ENCODE measurements at places on chromosomes 1 and 21.
A peak's percentile ranks its signal among the peaks of the same experiment; 100 is the strongest.

DNA sequence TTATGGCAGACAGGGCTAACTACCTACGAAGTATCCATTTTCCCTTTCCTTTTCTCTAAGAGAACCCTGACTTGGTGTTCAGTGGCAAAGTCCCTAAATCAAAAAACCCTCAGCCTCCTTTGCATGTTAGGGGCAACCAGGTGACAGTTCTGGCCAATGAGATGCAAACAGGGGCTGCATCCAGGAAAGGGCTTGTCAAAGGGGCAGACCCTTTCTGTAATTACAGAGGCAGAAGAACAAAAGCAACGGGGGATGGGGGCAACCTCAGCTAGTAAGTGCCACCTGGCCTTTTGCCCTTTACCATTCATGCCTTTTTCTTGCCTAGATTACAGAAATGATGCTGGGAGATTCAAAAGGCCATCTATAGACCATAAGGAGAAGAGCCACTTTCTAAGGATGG lies 34.4 kb downstream of the GLUL start:
- no peak for DNase-seq

DNA sequence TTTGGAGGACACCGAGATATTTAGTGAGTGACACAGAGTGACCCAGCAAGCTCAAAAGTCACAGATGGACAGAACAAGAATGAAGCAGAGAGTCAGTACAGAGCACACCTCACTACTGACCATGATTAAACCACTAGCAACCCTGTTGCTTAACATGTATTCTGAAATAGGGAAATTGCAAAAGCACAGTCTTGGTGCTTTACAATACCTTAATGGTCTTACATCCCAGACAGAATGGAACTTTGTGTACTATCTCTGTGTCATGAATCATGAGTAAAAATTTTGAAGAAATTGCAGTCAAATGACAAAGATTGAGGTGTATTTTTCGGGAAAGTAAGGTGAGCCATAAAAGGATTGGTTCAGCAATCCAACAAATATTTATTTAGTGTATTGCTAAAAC lies 2.7 kb upstream of the SAMSN1 start:
- no peak for DNase-seq

DNA sequence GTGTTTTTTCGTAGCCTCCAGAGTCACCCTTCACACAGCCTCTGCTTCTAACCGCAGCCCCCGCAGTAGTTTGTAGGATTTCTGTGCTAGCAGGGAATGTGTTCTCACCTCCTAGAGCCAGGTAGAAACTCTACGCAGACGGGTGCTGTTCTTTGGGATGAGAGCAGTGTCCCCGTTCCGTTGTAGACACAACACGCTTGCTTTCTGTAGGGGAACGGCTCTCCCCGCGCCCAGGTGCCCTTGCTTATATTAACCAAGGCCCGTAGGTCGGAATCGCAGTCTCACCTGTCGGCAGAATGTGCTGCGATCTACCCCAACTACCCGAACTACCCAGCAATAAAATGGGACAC lies 111.8 kb upstream of the NBPF11 start:
- DNase-seq, result peak; percentile 12

- no peak for DNase-seq
Measured at GRCh38 chr1:171788696-171789095, 7.2 kb downstream of the METTL13 start.

- peak; percentile 21 for DNase-seq
Measured at GRCh38 chr1:164716992-164717703, 158.2 kb downstream of the PBX1 start.

GRCh38 chr1:61051719-61052394 lies 30.5 kb upstream of the NFIA start:
- DNase-seq, result no peak

DNA sequence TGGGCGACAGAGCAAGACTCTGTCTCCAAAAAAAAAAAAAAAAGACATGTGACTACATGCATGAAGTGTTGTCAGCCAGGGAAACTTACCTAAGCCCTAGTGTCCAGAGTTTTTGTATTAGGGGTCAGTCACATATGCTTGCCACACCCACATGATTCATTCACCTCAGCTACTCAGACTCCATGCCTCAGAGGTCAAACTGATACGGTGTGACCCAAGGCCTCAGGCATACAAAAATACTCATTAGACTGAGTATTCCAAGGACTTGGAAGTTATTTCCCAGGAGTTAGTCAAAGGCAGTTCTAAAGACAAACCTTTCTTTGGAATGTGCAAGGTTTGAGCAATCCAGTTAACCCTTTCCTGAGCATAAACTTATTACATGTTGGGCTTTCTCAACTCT lies 6.3 kb upstream of the TRIM33 start:
- no peak for DNase-seq

- DNase-seq, result no peak
Measured at GRCh38 chr1:85245456-85245855, 14.0 kb downstream of the C1orf52 start.

DNA sequence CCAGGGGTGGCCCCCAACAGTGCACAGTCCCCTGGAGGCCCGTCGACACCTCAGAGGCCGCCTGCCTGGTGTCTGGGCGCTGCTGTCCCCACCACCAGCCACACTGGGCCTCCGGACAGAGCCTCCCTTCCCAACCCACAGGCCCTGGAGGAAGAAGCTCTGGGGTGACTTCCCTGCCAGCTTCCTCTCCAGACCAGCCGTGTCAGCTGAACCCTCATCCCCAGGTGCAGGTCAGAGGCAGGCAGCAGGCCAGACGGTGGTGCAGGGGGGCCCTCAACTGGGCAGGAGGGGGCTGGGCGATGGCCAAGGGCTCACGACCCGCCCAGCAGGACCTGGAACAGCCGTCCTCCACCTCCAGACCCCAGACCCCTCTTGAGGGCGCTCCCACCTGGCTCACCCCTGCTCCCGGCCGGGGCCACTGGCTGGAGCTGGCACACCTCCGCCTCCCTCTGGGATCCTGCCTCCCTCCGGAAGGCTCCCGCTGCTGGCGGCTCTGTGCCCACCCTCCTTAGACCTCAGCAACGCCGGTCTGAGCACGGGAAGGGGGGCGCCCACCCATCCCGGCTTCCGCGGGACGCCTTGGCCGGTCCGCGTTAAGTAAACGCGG lies 520 bp downstream of the TNFRSF18 start:
- DNase-seq, result no peak

DNA sequence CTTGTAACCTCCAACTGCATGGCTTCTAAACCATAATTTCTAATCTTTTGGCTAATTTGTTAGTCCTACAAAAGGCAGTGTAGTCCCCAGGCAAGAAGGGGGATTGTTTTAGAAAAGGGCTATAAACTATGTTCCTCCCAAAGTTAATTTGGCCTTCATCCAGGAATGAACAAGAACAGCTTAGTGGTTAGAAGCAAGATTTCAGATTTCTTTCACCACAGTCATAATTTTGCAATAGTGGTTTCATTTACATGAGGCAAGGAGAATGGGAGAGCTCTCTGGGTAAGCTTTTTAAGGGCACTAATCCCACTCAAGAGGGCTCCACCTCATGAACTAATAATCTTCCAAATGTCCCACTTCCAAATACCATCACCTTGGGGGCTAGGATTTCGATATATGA lies 1353.9 kb downstream of the NCAM2 start:
- no peak for DNase-seq

DNA sequence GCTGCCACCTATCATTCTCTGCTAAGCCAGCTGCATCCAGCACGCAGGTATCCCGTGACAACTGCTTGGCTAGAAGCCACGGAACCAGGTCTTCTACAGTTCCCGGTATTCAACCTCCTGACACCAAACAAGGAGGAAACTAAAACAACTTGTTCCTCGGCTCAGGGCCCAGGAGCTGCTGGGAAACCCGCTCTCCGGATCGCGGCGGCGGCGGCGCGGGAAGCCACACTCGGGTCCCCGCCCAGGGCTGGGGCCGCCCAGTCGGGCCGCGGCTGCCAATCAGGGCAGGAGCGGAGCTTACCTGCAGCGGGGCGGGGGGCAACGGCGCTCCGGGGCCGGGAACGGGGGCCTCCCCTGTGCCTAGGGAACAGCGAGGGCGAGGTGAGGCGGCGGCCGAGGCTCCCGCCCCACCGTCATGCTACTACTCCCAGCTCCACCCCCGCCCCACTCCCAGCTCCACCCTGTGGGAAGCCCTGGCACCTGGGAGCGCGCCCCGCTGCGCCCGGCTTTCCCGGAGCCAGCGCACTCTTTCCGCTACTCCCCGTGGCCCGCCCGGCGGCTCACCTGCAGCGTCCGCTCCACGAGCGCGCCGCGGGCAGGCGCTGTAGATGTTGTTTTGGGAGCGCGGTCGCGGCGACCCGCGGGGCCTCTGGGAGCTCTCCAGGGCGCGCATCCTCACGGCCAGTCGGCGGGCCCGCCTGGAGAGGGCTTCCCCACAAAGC lies 12.1 kb downstream of the IL24 start:
- peak; percentile 54 for DNase-seq

DNA sequence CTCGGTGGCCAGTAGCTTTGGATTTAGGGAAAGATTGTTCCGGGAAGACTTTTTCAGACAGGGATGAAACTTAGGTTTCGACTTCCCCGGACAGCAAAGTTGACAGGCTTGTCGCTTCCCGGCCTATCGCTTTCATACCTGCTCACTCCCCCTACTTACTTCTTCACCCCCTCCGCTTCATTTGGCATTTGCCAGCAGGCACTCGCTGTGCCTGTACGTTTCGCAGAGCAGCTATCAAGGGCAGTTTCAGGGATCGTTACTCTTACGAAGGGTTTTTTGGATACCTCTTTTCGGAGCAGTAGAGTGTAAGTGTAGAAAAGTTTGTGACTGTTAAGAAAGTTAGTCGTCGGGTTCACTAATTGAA lies 393 bp downstream of the BLZF1 start:
- peak; percentile 13 for DNase-seq

DNA sequence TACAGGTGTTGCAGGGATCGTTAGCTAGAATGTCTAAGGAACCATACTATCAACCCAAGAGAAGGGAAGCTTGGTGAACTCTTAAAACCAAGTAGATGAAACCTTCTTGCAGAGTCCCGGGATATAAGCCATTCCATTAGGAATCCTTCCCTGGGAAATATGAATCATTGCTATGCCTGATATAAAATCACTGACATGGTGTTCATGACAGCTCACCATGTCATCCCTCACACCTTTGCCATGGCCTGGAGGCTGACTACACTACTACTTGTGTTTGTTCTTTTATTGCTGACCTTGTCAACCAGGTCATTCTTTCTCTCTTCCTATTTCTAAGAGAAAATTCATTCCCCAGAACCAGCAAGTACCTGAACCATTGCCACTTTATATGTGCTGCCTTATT lies 12.1 kb downstream of the ST6GALNAC3 start:
- no peak for DNase-seq

- DNase-seq, result no peak
Measured at GRCh38 chr1:86466109-86466844, 2.5 kb upstream of the CLCA1 start.

DNA sequence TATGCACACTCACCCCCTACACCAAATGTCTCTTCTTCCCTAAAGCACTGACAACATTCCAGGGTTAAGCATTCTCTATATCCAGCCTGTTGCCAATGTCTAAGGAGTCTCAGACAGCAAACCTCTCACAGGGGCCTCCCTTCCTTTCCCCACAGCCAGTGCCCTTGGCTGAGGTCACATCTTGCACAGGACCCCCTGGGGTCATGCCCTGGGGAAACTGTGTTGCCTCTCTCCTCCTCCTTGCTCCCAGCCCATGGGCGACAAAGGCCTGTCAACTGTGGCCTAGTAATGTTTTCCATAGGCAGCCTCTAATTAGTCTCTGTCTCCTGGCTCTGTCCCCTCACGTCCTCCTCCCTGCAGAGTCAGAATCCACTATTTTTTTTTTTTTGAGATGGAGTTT lies 54.6 kb downstream of the NENF start:
- no peak for DNase-seq

- no peak for DNase-seq
Measured at GRCh38 chr1:97108179-97108578, 386.6 kb downstream of the PTBP2 start.

GRCh38 chr1:232440325-232441035 lies 189.5 kb downstream of the SIPA1L2 start:
- no peak for DNase-seq

DNA sequence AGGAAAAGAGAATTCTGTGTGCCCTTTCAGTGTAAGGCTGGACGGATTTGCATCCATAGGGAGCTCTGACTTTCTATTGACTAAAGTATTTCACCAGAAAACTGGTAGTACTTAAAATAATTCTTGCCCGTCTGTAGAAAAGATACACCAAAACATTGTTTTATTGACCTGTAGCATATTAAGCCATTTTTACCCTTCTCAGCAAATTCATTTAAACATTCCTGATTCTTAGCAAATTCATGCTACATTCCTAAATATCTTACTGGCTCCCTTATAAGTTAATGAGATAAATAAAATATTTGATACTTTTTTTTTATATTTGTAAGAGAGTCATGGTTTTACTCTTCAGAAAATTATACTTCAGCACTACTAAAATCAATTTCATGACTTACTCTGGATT lies 1.6 kb upstream of the IPP start:
- DNase-seq, result no peak

DNA sequence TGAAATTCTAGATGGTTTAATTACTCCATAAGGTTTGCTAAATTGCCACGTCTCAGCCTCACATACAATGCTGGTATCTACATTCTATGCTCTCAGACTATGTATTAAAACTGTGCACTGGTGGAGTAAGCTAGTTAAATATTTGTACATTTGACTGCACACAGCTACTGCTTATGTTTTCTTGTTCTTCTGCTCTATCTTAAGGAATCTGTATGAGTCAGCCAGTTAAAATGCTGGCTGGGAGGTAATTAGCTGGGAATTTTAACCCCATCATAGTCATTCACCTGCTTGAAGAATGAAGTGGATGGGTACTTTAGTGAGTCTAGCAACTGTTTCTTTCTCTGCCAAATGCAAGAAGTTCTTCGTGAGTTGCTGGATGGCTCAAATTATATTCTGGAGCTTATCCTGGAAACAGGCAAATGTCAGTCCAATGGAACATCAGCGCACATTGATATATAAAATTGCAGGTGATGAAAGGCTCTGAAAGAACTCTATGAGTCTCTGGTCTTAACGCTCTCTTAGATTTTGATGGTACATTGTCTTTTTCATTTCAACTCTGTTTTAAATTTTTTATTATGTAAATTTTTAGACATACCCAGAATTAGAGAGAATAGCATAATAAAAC lies 83.4 kb downstream of the BACH1 start:
- DNase-seq, result no peak

Measured in T-helper 1 cell (primary cell).